LNCaP clone FGC (cell line): ENCODE measurements at places on chromosomes 13 and 19.

- DNase-seq: peak; percentile 78
These were observed 424.9 kb downstream of the FGF9 start for GRCh38 chr13:22095794-22096193.

DNA sequence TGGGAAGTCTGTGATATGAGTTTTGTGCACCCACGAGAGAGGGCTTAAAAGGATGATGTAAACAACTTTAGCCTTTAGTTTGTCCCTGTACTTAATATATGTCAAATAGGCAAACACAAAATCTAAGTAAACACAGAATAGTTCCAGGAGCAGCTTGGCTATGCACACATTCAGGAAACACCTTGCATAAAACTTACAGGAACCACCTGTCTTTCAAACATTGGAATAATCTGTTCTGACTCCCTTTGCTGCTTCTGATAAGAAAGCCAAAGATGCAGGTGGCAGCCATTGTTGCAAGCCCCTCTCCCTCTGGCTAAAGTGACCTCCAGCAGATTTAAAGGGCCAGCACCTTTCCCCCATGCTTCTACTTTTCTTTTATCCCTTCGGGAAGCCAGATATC is 4.7 kb downstream of the EEF1AKMT1 start:
- peak; percentile 68 for DNase-seq

DNA sequence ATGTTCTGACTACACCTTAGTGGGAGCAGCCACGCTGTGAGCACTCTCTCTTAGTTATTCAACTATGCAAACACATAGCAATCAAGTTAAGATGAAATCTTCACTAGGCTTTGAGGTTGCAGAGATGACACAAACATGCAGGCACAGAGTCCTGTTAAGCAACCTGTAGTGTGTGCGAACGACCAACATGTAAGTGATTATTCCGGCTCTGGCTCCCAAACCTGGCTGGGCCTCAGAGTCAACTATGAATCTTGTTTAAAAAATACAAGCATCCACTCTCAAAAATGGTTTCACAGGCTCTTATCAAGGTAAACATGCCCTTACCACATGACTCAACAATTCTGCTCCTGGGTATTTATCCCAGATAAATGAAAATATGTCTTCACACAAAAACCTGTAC is 91.4 kb downstream of the IRS2 start:
- DNase-seq: no peak

DNA sequence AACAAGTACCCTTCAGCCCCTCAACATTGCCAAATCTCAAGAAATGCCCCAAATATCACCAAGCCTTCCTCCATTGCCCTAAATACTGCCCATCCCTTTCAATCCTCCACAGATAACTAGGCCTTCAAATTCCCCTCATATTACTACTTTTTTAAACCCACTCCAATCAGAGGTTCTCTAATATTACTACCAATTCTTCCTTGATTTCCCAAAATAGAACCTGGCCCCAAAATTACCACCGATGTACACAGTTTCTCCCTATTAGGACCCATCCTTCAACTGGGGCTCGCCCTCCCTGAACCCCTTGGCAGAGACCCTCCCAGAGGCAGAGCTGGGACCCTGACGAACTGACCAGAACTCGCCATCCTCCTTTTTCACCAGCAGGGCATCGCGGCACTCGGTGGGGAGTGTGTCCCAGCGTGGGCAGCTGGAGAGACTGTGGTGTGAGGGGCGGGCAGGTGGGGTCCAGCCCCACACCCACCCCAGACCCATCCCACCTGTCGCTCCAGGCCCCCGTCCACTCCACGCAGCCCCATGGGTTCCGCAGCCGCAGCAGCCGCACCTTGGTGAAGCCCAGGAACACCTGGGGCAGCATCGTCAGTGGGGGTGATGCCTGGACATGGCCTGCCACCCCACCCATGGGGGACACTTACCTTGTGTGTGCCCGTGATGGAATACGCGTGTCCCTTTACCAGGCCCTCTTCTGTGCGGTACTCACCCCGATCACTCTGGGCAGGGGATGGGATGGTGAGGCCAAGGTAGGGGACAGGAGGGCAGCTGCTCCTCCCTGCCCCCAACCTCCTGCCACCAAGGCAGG is 6.1 kb downstream of the CAPN12 start:
- no peak for DNase-seq

DNA sequence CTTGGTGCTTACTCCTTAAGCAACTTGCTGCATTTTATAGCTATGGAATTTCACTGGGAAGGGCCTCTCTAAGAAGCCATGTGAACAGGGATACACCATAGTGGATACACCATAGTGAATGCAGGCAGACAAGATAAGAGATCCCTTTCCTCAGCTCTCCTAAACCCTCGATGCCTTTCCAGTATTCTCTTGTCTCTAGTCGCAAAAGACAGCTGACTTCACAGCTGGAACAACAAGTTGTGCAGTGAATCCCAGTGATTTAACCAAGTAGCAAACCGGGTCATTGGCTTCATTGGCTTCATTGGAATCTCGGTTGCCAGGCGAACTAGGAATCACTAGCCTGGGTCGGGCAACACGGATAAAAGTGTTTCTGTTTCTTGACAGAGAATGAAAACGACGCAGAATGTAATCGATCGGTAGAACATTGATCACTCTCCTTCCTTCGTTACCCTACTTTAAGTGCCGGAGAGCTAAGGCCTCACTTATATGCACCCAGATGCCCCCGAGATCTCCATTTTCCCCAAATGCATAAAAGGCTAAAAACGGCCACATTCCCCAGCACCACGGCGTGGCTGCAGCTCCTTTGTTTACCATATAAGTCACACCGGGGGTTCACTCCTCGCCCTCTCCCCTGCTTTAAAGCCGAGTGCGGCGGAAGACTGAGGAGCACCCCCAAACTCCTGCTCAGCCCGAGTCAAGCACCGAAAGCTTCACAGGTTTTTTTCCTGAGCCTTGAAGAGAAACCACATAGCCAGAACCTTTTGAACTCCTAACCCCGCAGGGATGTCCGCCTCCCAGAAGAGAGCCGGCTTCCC is 674 bp downstream of the TRPC4 start:
- no peak for DNase-seq

- no peak for DNase-seq
These were observed 5.4 kb upstream of the CDC37 start for GRCh38 chr19:10408511-10409283.

- DNase-seq: no peak
These were observed 129.2 kb downstream of the PAN3 start for GRCh38 chr13:28267497-28267896.

GRCh38 chr19:5420953-5421352 is 34.3 kb upstream of the ZNRF4 start:
- no peak for DNase-seq

DNA sequence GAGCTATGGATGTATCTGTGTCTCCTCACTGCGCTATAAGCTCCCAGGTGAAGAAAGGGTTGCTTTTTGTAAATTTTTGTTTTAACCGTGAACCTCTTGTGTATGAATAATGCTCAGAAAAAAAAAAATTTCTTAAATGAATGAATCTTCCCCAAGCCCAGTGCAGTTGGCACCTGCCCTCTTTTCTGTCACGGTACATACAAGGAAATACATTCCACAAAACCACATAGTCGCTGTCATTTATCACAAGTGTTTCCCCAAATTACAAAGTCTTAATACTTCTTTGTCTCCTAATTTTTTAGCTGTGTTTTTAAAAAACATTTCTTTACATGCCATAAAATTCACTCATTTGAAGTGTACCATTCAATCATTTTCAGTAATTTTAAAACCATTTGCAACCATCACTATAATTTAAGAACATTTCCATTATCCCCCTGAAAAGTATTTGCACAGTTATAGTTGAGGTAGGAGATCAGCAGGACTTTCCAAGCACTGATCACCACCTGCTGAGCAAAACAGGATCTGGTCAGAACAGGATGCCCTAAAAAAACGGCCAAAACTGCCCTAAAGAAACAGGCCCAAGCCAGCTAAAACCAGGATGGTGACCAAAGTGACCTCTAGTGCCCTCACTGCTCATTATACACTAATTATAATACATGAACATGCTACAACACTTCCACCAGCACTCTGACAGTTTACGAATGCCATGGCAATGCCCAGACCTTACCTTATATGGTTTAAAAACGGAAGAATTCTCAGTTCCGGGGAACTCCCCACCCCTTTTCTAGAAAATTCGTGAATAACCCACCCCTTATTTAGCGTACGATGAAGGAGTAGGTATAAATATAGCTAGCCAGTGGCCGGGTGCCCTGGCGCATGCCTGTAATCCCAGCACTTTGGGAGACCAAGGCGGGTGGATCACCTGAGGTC is 1.3 kb upstream of the TEX30 start:
- no peak for DNase-seq

DNA sequence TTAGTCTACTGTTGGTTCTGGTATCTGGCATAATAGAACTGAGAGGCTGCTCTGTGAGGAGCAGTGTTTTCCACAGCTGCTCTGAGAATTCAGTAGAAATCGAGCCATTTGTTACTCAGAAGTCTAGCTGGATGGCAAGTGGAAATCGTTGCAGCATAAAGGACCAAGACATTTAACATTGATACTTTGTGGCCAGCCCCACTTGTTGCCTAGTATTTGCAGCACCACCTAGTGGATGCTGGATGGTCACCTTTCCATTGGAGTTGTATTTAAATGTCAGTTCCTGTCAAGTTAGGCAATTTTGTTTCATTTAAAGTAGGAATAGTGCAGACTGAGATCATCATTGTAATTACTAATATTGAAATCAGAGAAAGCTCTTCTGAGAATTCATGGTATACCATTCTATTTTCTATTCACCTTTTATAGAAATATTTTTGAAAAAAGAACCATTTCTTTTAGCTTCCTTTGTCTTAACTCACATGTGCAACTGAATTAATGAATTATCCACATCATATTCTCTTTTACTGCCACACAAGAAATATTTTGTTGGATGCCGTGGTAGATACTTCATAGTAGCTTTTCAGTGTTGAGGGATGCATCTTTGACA is 64.6 kb downstream of the PDS5B start:
- DNase-seq: no peak

GRCh38 chr13:114005206-114005724 is 31.4 kb upstream of the C13orf46 start:
- no peak for DNase-seq

GRCh38 chr19:1858412-1859081 is 4.8 kb downstream of the KLF16 start:
- no peak for DNase-seq

GRCh38 chr13:98203646-98204326 is 26.7 kb upstream of the RNF113B start:
- DNase-seq: no peak

GRCh38 chr13:51737609-51738008 is 66.4 kb downstream of the DHRS12 start:
- DNase-seq: no peak

GRCh38 chr13:28373810-28374209 is 121.1 kb downstream of the FLT1 start:
- DNase-seq: no peak

DNA sequence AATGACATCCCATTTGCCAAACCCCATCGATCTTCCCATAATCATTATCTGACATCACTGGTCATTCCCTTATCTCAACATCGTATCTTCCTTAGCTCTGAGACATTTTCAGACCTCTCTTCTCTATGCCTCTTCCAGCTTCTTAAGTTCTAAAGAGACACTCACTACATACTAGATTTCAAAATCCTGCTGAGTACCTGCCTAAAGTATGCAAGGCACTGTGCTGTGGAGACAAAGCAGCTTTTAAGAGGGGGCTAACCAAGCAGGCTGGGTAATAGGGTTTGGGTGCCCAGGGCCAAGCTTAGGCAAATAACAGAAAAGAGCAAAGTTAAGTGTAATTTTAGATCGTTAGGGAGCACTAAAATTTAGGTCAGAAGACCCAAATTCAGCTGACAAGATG is 3.4 kb upstream of the POMP start:
- DNase-seq: no peak

- DNase-seq: no peak
These were observed 33.5 kb downstream of the FAM216B start for GRCh38 chr13:42814868-42815267.
